Activated CD4-positive, alpha-beta T cell treated with anti-CD3 and anti-CD28 coated beads for 48 hours (primary cell): ENCODE measurements at places on chromosomes 7 and 10.

- DNase-seq = peak; percentile 4
These were observed 2.5 kb downstream of the PRR15 start for GRCh38 chr7:29565982-29566746.

DNA sequence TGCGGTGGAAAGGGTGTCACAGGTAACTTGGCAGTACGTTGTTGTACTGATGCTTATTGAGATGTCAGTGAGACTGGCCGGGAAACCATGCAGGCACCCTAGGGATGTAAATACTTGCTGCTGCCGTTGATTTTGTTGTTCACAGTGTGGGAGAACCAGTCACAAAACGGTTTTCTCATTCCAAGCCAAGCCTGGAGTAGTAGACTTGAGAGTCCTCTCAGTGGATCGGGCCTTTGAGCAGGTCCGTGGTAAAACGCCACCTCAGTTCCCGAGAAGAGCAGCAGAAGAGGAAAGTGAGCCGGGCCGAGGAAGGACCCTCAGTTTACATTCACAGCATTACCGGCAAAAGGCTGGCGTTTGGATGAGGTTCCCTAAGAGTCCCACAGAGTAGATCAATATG, 1.1 kb downstream of the JAKMIP3 start:
- DNase-seq = no peak

GRCh38 chr7:157358753-157359096, 21.9 kb downstream of the DNAJB6 start:
- DNase-seq = no peak

DNA sequence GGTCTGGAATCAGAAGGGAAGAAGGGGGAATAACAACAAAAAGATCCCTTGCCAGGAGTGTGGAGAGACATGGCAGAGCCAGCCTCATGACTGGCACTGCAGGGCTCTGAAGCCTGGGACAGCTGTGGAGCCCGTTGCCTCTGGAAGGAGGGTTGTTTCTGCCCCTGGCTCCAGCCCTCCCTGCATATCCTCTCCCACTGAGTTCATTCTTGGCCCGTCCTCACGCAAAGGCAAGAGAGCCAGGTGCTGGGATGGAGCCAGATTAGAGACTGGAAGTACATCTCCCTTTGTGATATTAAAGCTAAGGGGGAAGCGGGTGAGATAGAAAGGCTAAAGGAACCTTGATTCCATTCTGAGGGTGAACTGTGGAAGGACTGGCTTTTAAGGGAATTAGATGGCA, 141.5 kb upstream of the NPVF start:
- no peak for DNase-seq

GRCh38 chr7:20268824-20269223, 51.6 kb upstream of the MACC1 start:
- no peak for DNase-seq

DNA sequence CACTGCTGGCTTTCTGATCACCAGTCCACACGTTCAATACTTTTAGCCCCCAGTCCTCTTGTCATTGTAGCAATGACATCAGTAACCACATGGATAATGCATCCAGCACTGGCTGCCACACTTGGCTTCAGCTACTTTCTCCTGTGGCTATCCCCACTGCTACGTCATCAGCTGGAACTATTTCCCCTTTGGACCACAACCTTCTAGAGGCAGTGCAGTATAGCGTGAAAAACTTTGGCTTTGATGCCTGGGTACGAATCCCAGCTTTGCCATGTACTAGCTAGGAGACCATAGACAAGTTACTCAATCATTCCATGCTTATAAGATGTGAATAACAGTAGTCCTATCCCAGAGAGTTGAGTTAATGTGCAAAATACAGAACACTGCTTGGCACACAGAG, 63.2 kb downstream of the CCDC3 start:
- no peak for DNase-seq

GRCh38 chr7:105651798-105652197, 70.5 kb upstream of the EFCAB10 start:
- DNase-seq = no peak
